Inflammatory macrophage (primary cell): ENCODE measurements at places on chromosomes 4 and X.

DNA sequence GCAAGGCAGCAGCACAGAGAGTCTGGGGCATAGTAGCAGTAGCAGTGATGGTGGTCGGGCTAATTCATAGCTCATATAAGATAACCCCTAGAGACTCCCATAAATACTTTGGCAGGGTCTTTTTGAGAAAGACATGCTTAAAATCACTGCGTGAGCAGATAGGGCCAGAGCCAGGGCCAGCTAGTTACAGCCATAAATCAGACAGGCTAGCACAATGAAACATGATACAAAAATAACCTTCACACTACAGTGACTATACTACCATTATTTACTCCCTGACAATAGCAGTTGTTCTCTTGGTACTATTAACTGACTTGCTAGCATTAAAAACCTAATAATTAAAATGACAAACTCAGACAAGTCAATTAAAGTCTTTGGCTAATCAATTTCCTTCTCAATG lies 295.9 kb downstream of the SMARCA1 start:
- DNase-seq: no peak

DNA sequence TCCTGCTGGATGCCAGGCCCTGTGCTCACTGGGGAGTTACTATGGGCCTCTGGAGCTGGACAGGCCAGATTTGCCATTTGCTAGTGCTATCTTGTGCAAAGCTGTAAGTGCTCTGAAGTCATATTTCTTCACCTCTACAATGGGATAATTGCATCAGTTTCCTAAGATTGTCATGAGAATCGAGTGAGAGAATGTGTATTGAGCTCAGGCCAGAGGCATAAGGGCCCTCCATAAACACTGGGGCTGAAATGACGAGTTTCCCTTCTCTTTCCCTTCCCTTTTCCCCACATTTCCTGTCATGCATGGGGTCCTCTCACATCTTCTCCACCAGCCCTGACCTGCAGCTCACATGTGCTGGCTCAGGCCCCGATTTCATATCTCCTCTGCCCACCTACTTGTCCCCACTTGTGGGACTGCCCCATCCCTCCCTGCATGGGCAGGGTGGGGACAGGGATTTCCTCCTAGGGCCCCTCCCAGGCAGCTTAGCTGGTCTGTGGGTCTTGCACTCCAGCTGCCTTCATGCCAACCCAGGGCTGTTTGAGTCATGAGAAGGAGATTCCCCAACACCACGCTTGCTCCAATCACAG lies 358.8 kb downstream of the MID1IP1 start:
- peak; percentile 69 for DNase-seq

GRCh38 chr4:163161536-163162205 lies 5.0 kb downstream of the NAF1 start:
- DNase-seq: peak; percentile 43

DNA sequence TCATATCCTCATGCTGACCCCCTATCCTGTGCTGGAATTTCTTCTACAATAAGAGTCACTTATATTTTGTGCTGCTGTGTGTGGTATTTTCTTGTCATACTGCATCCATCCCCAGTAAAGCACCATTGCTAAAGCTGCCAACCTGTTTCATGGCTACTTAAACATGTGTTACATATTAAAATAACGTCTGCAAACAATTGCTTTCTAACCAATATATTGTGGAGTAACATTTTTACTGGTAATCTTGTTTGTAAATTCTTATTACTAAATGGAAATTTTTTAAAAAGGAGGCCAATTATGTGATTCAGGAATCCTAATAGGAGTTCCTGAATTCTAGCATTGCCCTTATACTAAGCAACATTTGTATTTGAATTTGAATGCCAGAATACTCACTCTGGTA lies 160.3 kb upstream of the VEGFC start:
- no peak for DNase-seq

DNA sequence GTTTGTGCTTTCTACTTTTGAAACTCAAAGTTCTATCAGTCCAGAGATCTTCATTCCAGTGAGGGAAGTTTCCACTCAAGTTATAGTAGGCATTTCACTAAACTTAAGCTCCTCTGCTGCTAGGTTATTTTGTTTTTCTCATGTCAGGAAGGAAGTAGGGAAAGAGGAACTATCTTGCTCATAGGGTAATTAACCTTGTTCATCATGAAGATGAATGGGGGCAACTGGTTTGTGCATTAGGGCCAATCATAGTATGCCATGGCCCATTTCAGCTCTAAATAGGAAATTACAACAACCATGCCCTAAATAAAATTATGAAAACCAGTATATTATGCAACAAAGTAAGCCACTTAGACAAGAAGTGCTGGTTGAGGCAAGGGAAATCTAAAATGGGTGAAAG lies 804.7 kb upstream of the NDST4 start:
- no peak for DNase-seq

DNA sequence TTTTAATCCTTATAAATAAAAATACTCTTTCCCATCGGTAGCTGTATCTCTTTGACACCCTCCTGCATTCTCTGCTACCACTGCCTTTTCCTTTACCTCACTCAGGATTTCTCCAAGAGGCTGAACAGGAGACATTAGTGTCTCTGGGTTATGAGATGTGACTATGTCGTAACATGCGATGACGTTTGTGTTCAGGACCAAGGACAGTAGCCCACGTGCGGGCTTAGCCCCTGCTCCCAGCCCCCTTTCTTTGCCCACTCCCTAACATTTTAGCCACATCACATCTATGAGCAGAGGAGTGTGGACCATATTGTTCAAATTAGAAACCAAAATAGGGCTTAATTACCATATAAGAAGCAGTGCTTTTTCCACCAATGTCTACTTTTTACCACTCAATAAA lies 369.3 kb downstream of the FBXW7 start:
- no peak for DNase-seq

- DNase-seq: no peak
These were observed 24.9 kb upstream of the GPC4 start for GRCh38 chrX:133440081-133440796.

DNA sequence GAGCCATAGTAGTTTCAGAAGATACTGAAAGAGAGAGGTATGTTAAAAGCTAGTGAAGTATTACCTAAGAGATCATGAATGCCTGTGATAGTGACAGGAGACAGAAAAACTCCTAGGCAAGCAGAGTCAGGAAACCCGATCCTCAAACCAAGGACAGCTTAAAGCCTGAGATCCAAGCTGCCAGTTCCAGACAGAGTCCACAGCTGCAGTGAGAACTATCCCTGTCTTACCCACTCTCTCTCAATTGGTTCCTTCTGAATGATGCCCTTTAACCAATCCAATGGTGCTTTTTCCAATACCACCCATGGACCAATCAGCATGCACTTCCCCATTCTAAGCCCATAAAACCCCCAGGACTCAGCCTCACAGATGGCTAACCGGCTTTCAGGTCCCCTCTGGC lies 90.4 kb upstream of the PCDH10 start:
- DNase-seq: no peak

DNA sequence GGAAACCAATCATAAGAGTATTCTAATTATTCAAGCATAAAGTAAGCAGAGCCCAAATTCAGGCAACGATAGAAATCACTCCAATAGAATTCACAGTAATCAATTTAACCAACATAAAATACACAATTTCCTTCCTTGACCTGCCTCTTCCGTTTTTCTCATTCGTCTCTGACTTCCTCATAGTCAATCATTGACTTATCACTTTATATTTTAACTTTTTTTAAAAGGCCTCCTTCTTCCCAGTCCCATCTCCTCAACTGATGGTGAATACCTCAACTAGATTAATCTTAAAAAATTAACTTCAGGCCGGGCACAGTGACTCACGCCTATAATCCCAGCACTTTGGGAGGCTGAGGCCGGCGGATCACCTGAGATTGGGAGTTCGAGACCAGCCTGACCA lies 13.3 kb downstream of the CNOT6L start:
- no peak for DNase-seq

GRCh38 chr4:154719087-154719486 lies 24.7 kb upstream of the LRAT start:
- no peak for DNase-seq

DNA sequence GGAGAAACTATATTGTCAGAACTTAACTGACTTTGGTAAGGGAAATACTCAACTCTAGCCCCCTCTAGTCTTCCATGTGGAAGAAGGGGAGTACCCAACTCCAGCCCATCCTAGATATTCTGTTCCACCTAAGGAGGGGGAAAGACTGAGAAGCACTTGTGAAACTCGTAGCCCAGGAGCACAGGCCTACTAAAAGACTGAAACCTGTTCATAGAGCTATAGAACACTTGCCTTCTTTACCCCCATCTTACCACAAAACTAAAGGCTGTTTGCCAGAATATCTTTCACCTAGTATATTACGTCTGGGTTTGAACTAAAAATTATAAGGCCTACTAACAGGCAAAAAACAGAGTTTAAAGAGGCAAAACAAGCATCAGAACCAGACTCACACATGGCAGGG lies 15.5 kb downstream of the CLDN22 start:
- no peak for DNase-seq

DNA sequence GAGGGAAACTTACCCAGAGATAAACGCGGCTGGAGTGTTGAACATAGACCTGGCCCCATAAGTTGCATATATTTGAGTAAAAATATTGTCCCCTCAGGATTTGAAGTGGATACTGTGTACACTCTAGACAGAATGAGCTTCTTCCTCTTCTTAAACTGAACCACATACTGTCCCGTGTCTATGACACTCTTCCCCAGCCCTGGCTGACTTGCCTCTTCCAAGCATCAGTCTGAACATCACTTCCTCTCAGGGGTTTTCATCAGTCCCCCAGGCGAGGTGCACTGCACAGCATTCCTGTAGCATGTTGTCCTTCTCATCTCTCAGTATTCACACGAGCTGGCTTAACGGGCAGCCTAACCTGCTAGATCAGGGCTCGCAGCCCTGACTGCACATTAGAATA lies 80.5 kb upstream of the TMEM150C start:
- DNase-seq: peak; percentile 74

DNA sequence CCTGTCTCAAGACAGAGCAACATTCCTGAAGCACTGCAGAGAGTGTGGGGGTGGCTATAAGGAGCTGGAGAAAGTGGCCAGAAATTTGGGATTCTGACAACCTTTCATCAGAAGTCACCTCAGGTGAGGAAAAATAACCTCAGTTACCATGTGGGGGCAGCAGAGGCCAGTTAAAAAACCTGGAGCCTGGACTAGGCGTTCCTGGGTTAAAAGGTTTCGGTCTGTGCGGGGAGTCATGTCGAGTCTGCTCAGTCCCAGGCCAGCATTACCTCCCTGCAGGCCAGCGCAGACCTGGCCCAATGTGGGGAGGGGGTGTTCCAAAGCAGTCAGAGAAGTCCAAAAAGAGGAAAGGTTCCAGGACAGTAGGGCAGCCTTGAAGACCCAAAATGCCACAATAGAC lies 10.9 kb upstream of the NALF2 start:
- DNase-seq: no peak

- no peak for DNase-seq
These were observed 1.4 kb upstream of the SEC24B start for GRCh38 chr4:109432203-109432602.

DNA sequence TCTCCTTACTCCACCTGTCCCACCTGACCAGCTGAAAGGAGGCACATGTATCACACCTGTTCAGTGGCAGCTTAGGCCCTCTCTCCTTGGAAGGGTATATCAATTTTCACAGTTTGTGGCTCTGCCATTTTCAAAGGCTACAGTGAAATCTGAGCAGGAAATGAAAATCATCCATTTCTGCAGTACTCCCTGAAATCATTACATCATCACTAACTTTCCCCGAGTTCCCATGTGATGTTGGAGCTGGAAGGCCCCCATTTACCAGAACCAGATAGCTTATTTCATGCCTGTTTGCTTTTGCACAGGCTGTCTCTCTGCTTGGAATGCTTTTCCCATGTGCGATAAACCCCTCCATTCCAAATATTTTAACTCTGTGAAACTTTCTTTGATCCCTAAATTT lies 31.0 kb upstream of the STX18 start:
- DNase-seq: no peak

DNA sequence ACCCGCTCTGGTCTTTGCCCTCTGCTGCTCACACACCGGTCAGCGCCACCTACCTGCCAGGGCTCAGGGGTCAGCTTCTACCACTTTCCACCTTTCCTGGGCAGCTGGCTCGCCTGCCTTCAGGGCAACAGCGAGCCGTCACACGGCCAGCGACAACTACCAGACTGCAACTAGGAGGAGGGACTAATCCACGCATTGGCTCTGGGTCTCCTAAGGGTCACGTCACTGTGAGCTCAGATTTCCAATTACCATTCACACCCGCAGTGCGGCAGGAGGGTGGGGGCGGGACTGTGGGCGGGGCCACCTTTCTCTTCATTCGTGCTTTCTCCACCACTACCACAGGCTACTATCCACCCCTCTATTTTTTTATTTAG lies at the start of gene BEX5:
Gene BEX5 (minus strand): TSS at position 172 of the 374 bp plus-strand sequence. CDS start 1,712 bp downstream, outside the sequence.
- peak; percentile 0 for DNase-seq

DNA sequence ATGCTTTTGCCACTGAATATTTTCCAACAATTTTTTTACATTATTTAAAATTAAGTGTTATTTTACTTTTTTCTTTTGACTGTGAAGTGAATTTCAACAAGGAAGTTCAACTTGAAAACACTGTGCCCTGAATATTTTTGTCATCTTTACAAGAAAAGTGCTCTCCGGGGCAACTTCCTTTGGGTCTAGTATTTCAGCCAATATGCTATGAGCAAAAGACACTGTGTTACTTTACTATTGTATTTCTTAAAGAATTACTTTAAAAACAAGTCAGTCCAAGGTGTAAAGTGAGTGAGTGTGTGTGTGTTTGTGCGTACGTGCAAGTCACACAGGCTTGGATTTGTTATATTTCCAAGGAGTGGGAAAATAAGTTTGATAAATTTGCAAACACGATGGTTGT lies 7.6 kb upstream of the USP53 start:
- peak; percentile 60 for DNase-seq
